ENCODE measurements at places on chromosomes 5 and 9.
A peak's percentile ranks its signal among the peaks of the same experiment; 100 is the strongest.

- no peak for DNase-seq
Measured at GRCh38 chr5:79703381-79703645, 13.7 kb downstream of the CMYA5 start.

DNA sequence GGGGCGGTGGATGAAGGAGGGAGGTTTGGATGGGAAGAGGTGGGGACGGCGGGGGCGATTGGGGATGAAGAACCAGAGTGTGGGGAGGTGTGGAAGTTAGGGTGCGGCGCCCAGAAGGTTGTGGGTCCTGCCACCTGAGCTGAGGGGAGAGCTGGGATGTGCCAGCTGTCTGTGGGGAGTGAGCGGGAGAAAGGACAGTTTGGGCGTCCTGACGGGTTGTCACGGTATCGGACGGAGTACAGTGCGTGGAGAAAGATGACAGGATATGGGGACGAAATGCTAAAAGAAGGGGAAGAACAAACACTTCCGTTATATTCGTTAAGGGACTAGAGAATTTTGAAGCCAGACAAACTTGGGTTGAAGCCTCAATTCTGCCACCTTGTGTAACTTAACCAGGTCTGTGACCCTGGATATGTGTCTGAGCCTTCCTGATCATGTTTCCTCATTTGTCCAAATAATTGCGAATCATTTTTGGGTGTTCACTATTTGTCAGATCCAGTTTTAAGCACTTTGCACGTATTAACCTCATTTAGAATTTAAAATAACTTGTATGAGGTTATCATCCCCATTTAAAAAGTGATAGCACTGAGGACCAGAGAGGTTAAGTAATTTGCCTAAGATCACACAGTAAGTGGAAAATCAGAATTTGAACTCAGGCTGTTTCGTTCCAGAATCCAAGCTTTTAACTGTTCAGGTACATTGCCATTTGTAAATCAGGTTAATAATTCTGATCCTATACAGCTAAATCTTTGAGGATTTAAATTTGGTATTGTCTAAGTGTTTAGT lies 689 bp downstream of the CNTRL start:
- peak; percentile 43 for DNase-seq

DNA sequence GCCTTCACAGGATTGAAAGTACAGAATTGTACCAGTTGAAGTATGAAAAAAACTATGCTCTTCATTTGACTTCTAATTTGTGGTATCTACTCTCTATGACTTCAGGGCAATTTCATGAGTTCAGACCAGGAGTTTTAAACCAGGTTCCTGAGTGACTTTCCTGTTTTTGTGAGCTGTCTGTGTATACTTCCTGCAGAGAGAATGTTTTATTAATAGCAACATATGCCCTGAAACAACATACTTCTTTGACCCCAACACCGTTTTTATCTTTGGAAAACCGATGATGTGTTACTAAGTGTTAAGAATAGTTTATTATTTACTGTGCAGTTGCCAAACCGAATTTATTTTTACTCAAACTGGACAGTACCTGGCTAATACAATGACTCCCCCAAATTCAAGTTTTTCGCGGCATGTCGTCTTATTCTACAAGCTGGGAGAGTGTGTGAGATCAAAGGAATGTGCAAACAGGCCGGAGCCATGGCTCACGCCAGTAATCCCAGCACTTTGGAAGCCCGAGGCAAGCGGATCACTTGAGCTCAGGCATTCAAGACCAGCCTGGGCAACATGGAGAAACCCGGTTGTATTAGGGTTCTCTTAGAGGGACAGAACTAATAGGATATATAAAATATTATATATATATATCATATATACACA lies 58.7 kb upstream of the ERBIN start:
- DNase-seq, result no peak

- no peak for DNase-seq
Measured at GRCh38 chr9:91758491-91758981, 191.5 kb downstream of the ROR2 start.

GRCh38 chr5:148928141-148928540 lies 101.7 kb downstream of the ADRB2 start:
- no peak for DNase-seq

DNA sequence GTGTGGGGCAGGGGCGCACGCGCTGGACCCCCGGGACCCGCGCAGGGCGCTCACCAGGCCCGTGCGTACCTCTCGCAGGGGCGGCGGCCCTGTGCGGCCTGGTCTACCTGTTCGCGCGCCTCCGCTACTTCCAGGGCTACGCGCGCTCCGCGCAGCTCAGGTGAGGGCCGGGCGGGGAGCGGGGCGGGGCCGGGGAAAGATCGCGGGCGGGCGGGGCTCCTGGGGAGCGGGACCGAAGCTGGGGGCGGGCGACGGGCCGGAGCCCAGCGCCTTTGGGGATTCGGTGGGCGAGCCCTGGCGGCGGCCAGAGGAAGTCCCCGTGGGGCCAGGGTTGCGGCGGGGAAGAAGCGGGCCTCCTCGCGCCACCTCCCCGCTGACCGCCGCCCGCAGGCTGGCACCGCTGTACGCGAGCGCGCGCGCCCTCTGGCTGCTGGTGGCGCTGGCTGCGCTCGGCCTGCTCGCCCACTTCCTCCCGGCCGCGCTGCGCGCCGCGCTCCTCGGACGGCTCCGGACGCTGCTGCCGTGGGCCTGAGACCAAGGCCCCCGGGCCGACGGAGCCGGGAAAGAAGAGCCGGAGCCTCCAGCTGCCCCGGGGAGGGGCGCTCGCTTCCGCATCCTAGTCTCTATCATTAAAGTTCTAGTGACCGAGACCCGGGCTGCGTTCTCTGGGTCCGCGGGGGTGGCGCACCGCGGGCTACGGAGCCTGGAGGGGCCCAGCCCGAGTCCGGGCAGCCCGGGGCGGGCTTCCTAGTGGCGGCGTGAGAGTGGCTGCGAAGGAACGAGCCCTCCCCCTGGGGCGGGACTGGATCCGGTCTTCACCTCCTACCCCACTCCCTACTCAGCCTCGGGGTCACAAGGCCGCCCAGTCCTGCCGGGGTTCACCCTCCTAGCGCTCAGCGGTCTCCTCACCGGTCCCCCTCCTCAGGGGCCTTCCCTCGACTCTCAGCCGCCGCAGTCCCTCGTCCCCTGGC lies 2.4 kb downstream of the LTC4S start:
- DNase-seq, result peak; percentile 59

GRCh38 chr9:77546376-77546950 lies 101.7 kb downstream of the GNA14 start:
- no peak for DNase-seq

DNA sequence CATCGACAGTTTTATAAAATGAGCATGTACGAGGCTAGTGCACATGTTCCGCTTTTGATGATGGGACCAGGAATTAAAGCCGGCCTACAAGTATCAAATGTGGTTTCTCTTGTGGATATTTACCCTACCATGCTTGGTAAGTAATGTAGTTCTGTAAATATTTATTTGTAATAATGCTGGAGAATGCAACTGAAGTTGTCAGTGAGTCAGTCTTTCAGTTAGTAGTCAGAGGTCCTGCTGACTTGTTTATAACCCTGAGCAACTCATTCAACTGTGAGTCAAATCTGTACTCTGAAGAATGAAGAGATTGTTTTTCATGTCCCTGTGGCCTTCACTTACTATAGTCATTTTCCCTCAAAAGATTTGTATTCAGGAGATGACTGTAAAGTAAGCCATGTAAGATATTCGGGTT lies 28.4 kb upstream of the GPR150 start:
- peak; percentile 2 for DNase-seq

- DNase-seq, result no peak
Measured at GRCh38 chr9:73154271-73154670, 2.6 kb downstream of the ANXA1 start.

GRCh38 chr5:93576994-93577853 lies 3.8 kb downstream of the NR2F1-AS1 start:
- DNase-seq, result no peak

Measured in CD4-positive, alpha-beta T cell treated with Interleukin-4 for 4 hours (primary cell).